ENCODE measurements at places on chromosomes 6 and 20.
A peak's percentile ranks its signal among the peaks of the same experiment; 100 is the strongest.

DNA sequence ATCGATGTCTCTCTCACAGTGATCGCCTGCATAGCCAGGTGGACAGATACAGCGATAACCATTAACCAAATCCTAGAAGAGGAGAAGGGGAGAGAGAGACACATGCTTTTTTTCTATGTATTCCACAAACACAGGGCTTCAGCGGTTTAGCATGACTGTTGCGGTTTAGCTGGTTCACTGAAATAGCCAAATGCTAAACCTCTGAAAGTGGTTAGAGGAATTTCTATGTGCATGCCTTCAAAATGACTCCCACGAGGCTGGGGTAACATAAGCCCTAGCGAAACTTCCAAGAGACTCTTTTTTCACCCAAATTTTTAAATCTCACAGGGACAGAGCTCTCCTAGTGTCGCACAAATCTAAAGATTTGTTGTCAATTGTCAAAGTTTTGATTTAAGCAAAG lies 25.1 kb downstream of the JAG1 start:
- no peaks in the 10 kb centered on the region for H3K27me3 ChIP-seq
- no peaks in the 10 kb centered on the region for H3K36me3 ChIP-seq
- no peak overlapping the region for H3K27ac ChIP-seq
- DNase-seq: no peak
- H3K4me1 ChIP-seq: no peaks in the 10 kb centered on the region

DNA sequence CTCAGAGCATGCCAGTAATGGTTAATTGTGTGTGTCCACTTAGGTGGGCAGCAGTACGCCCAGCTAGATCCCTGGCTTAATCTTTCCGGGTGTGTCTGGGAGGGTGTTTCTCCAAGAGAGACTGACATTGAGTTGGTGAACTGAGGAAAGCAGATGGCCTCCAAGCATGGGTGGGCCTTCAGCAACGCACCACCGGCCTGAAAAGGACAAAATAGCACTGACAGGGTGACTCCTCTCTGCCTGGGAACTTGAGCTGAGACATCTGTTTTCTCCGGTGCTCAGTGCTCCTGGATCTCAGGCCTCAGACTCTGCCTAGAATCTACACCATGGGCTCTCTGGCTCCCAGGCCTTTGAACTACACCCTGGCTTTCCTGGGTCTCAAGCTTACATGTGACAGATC lies 43.2 kb downstream of the C6orf118 start:
- H3K27ac ChIP-seq: no peak overlapping the region
- no peak for DNase-seq
- no peaks in the 10 kb centered on the region for H3K36me3 ChIP-seq

- no peak for DNase-seq
- H3K36me3 ChIP-seq: no peaks in the 10 kb centered on the region
- H3K27ac ChIP-seq: no peak overlapping the region
- no peaks in the 10 kb centered on the region for H3K4me1 ChIP-seq
- H3K4me3 ChIP-seq: no peak overlapping the region
Observed at GRCh38 chr6:163635731-163636364, 221.3 kb downstream of the QKI start.

DNA sequence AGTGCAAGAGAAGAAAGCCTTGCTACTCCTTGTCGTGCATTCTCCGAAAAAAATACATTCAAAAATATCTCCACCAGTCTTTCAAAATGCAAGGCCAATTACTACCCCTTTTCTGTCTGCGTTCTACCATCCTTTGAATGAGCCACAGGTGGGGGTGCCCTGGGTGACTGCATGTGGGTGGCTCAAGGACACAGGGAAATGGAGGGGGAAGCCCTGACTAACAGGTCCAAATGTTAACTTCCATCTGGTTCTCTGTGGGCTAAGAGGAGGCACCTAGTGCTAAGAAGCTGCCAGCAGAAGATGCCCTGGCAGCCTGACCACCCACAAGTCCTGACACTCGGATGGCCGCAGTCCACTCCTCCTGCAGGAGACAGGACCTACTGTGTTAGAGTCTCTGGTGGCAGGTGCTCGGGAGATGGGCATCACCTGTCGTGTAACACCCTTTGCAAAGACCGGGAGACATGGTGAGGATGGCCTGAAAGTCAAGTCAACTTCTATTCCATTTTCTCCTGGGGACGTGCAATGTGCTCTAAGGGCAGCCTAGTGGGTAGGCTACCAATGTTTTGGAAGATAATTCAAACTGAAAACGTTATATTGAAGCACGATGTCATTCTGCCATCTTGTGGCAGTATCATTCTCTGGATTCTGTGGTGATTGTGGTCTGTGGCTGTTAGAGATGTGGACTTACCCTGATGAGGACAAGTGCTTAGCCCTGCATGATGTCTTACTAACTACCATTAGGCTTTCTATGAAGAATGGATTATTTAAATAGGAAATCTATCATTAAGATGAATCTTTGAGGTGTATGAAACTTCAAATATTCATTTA lies 27.4 kb upstream of the IGF2R start:
- H3K4me3 ChIP-seq: no peak overlapping the region
- no peaks in the 10 kb centered on the region for H3K36me3 ChIP-seq
- H3K4me1 ChIP-seq: peaks cover 4% of the 10 kb centered on the region
- H3K27me3 ChIP-seq: no peaks in the 10 kb centered on the region
- H3K27ac ChIP-seq: no peak overlapping the region

GRCh38 chr6:126066053-126067048 lies 80.0 kb downstream of the TRMT11 start:
- H3K4me3 ChIP-seq: no peak overlapping the region
- H3K27ac ChIP-seq: no peak overlapping the region
- no peaks in the 10 kb centered on the region for H3K36me3 ChIP-seq
- H3K27me3 ChIP-seq: no peaks in the 10 kb centered on the region
- H3K4me1 ChIP-seq: no peaks in the 10 kb centered on the region

- no peak for DNase-seq
- H3K4me3 ChIP-seq: no peak overlapping the region
- no peaks in the 10 kb centered on the region for H3K27me3 ChIP-seq
Observed at GRCh38 chr6:97876711-97877110, 593.7 kb upstream of the MMS22L start.

DNA sequence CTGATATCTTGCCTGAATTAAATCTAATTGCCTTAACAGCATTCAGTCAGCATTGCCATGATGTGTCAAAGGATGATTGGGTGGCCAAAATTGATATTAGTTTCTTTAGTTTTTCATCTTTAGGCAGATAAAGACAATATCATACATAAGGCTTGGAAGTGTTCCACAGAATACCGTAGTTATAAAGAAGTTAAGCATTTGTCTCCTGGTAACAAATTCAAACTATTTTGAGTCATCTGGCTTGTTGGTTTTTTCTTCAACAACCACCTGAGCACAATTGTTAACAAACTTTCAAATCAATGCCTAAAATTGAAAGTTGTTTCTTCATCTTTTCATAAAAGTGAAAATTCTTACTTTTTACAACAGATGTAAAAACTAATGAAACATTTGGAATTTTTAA lies 47.5 kb upstream of the ADGRF5 start:
- no peak for DNase-seq
- peaks cover 3% of the 10 kb centered on the region for H3K27me3 ChIP-seq
- H3K4me1 ChIP-seq: no peaks in the 10 kb centered on the region
- no peak overlapping the region for H3K27ac ChIP-seq

DNA sequence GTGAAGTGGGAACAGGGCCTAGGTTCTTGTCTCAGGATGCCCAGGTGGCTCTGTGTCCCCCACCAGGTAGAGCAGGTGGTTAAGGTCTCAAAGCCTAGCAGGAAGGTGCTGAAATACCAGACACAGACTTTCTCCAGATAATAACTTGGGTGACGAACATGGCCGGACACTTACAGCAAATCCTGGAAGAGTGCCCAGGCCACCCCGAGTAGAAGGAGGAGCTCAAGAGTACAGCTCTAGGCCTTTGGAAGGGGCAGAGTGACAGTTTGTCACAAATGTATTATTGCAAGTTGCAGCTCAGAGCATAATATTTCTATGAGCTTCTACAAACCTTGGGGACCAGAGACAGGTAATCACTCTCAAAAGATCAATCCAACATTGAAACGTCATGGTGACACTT lies 251.6 kb upstream of the SOX4 start:
- H3K4me3 ChIP-seq: no peak overlapping the region
- no peaks in the 10 kb centered on the region for H3K36me3 ChIP-seq
- H3K27ac ChIP-seq: no peak overlapping the region
- H3K27me3 ChIP-seq: no peaks in the 10 kb centered on the region
- DNase-seq: no peak

DNA sequence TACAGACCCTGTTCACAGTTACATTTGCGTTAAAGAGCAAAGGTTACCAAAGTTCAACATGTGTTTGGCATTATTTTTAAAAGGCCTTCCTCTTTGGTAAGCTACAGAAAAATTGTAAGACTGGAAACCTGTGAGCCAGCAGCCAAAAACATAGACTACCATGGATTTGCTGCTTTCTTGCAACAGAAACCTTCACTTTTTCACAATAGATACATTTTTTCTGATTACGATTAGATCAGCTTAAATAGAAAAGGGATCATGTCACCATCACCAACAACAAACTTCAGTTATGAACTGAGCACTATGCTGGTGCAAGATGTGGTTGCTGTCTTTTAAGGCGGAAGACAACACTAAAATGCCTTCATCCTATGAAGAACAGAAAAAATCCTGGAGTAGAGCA lies 112.3 kb upstream of the MARCKS start:
- H3K4me3 ChIP-seq: no peak overlapping the region
- H3K4me1 ChIP-seq: no peaks in the 10 kb centered on the region
- no peaks in the 10 kb centered on the region for H3K36me3 ChIP-seq
- DNase-seq: no peak
- no peaks in the 10 kb centered on the region for H3K27me3 ChIP-seq
- H3K27ac ChIP-seq: no peak overlapping the region

GRCh38 chr6:128057946-128058345 lies 157.1 kb upstream of the THEMIS start:
- no peak for DNase-seq
- H3K27me3 ChIP-seq: no peaks in the 10 kb centered on the region
- no peaks in the 10 kb centered on the region for H3K4me1 ChIP-seq
- no peaks in the 10 kb centered on the region for H3K36me3 ChIP-seq

- H3K36me3 ChIP-seq: peaks cover 3% of the 10 kb centered on the region
- H3K4me1 ChIP-seq: no peaks in the 10 kb centered on the region
- DNase-seq: no peak
- no peaks in the 10 kb centered on the region for H3K27me3 ChIP-seq
- no peak overlapping the region for H3K27ac ChIP-seq
Observed at GRCh38 chr6:2232445-2232844, 13.0 kb downstream of the GMDS start.

DNA sequence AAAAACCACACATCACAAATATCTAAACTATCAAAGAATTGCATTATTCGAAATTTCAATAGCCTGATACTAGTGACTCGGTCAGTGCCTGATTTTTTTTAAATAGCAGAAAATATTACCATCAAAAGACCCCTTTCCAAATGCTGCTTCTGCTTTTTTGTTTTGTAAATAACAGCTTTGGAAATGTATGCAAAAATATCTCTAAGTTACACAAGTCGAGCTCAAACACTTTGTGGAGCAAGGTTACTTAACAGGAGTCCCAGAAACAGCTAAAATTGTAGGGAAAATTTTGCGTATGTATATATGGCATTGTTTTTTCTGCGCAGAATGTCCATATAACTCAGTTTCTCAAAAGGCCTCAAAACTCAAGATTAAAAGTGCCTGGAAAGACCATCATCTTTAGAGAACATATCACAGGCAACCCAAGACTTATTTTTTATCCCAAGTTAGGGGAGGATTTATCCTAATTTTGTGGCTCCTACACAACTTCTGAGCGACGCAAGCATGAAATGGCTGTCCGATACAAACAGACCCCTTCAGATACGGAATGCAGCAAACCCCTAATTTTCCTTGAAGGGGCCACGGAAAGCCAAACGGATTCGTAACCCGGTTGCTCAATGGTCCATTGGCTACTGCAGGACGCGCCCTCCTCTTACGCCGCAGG lies 1.3 kb downstream of the CEP85L start:
- H3K27me3 ChIP-seq: no peaks in the 10 kb centered on the region
- peaks cover 27% of the 10 kb centered on the region for H3K4me1 ChIP-seq
- no peak for DNase-seq
- H3K27ac ChIP-seq: peak overlapping the region; percentile 87
- H3K4me3 ChIP-seq: peak overlapping the region; percentile 82

DNA sequence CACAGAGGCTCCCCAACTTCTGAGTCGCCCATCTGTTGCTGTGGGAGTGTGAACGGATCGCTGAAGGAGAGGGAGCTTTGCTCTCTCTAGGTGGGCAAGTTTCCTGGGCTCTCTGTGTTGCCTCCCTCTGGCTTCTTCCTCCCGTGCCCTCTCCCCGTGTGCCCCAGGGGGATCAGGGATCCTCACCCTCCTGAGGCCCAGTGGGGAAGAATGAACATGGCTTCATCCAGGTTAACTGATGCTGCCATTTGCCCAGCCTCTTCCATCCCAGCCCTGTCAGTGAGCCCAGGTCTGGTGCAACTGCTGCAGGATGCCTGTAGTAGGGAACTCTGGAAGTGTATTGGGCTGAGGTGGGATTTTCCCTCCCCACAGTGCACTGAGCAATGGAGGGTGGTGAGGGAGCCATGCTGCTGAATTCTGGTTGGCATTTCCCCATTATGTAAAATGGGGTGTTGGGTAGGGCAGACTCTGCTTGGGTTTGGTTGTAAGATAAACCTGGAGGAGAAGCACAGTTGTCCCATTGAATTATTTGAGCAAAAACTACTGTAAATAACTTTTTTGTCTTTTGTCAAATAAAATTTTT lies 12.1 kb upstream of the RAB5IF start:
- H3K4me3 ChIP-seq: no peak overlapping the region
- peak overlapping the region; percentile 54 for H3K27ac ChIP-seq
- no peaks in the 10 kb centered on the region for H3K27me3 ChIP-seq
- peaks cover 14% of the 10 kb centered on the region for H3K36me3 ChIP-seq
- no peak for DNase-seq

- H3K4me3 ChIP-seq: no peak overlapping the region
- H3K4me1 ChIP-seq: no peaks in the 10 kb centered on the region
- H3K27ac ChIP-seq: no peak overlapping the region
- H3K27me3 ChIP-seq: peaks cover 2% of the 10 kb centered on the region
- no peaks in the 10 kb centered on the region for H3K36me3 ChIP-seq
Observed at GRCh38 chr6:168450917-168451316, 9.9 kb downstream of the SMOC2 start.

GRCh38 chr20:46808565-46808964 lies 86.1 kb upstream of the EYA2 start:
- no peaks in the 10 kb centered on the region for H3K36me3 ChIP-seq
- no peak overlapping the region for H3K4me3 ChIP-seq
- no peaks in the 10 kb centered on the region for H3K4me1 ChIP-seq
- DNase-seq: no peak
- H3K27me3 ChIP-seq: peaks cover 12% of the 10 kb centered on the region

DNA sequence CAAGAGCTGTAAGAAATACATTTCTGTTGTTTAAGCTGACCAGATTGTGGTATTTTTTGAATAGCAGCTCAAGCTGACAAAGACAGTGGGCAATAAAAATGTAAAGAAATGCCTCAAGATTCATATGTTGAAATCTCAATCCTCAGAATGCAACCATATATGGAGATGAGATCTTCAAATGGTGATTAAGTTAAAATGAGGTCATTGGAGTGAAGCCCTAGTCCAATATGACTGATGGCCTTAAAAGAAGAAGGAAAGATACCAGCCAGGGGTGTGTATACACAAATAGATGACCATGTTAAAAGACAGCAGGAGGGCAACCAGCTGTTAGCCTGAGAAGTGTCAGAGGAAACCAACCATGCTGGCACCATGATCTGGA lies 7.1 kb upstream of the DDO start:
- H3K36me3 ChIP-seq: no peaks in the 10 kb centered on the region
- no peaks in the 10 kb centered on the region for H3K4me1 ChIP-seq
- H3K4me3 ChIP-seq: no peak overlapping the region
- peaks cover 6% of the 10 kb centered on the region for H3K27me3 ChIP-seq
